ENCODE measurements at places on chromosomes 2 and 18. TPM values are rescaled to one million over a fixed set of nuclear protein-coding genes. Genes with fewer than 3 reads are reported as not detected.

DNA sequence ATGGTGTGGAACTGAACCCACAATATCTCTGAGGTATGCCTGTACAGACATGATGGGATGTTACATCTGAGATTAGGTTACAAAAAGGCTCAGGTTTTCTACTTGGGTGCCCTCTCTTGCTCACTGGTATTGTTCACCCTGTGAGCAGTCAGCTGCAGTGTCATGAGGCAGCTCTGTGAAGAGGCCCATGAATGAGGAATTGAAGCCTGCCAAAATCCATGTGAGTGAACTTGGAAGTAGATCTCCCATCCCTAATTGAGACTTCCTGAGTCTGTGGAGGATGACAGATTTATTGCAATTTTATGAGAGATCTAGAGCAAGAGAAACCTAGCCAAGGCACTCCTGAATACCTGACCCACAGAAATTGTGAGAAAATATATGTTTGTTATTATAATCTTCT is 404.9 kb upstream of the ZEB2 start:
- no peak overlapping the region for H3K27ac ChIP-seq
- no peaks in the 10 kb centered on the region for H3K36me3 ChIP-seq
- H3K4me3 ChIP-seq, result no peak overlapping the region
- no peak for DNase-seq
- no peaks in the 10 kb centered on the region for H3K27me3 ChIP-seq
- no peaks in the 10 kb centered on the region for H3K4me1 ChIP-seq

DNA sequence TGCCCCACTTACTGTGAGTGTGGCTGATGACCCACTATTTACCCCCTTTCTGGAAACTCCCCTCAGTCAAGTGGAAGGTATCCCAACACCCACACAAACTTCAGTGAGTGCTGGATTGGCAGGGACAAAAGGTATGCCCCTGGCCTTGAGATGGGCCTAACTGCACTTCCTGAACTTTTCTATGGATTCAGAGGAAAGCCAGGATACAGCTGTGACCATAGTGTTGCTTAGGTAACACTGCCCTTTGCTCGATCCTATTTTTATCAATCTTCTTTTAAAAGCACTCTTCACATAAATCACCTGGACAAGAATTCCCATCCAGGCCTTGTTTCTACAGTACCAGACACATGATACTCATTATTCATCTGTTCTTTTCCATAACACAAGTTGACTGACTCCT is 671.5 kb upstream of the SLC8A1 start:
- H3K36me3 ChIP-seq, result no peaks in the 10 kb centered on the region
- H3K27me3 ChIP-seq, result no peaks in the 10 kb centered on the region
- DNase-seq, result no peak
- H3K27ac ChIP-seq, result no peak overlapping the region

DNA sequence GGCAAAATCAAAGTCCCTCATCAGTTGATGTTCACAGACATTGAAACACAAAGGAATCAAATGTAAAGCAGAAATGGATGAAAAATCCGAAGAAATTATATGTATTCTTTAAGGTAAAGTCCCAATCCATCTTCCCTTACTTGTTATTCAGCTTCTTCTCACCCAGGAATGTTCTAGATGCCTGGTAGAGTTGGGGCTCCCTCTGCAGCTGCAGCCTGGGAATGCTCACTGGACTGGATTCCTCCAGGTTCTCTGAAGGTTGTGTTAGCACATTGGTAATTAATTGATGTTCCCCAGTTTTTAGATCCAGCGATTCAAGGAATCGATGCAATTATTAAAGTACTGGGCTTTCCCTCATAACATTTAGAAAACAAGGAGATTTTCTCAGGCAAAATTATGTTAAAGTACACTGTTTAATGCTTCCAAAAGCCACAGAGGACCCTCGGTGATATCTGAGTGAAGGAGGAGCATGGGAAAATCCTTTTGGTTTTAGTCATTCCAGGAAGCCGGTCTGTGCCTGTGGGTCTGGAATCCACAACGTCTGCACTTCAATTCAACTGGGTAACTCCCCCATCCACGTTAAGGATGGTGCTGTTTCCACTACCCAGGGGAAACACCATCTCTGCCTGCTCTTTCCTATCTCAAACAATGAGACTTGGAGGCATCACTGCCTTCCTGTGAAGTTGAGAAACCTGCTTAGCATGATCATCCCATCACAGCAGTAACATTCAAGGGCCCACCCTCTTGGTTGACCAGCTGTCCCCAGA is 22.0 kb downstream of the NTSR2 start:
- H3K4me3 ChIP-seq, result no peak overlapping the region
- no peaks in the 10 kb centered on the region for H3K4me1 ChIP-seq
- no peaks in the 10 kb centered on the region for H3K36me3 ChIP-seq
- H3K27me3 ChIP-seq, result peaks cover 5% of the 10 kb centered on the region

The ZNF521 gene
- total RNA-seq, result not detected

- no peaks in the 10 kb centered on the region for H3K27me3 ChIP-seq
- H3K27ac ChIP-seq, result no peak overlapping the region
- no peak for DNase-seq
- no peaks in the 10 kb centered on the region for H3K36me3 ChIP-seq
Measured at GRCh38 chr2:68200157-68200787, 42.6 kb downstream of the PNO1 start.

The GBX2 gene
- not detected for total RNA-seq

DNA sequence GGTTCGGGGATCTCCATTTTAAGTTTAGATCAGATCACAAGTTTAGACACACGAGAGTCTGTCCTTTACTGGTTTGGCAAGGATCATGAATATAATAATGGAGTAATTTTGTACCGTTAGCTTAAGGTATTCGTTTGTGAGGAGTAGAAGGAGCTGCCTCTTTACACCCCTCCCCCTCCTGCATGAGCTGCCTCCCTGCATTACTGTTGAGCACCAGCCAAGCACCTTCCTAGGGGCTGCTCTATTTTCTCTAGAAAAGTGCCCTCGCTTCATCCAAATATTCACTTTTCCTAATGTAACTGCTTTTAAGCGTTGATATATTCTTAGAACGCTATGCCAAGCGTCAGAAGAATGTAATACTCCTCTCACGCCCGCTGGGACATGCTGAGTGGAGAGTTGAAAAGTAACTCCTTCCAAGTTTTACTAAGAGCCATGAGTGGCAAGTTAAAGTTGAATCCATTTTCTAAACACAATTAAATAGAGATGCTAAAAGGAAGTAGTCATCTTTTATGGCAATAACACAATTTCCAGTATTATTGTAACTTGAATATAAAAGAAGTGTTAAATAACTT is 25.4 kb upstream of the SCN7A start:
- no peak overlapping the region for H3K27ac ChIP-seq
- no peaks in the 10 kb centered on the region for H3K4me1 ChIP-seq
- no peak overlapping the region for H3K4me3 ChIP-seq

Data from CD4-positive, alpha-beta memory T cell (primary cell).